WERI-Rb-1 (cell line): ENCODE measurements at places on chromosomes 2 and 18.

- DNase-seq, result no peak
Observed at GRCh38 chr2:45264227-45265225, 255.3 kb upstream of the SIX2 start.

GRCh38 chr18:12293831-12294230 is 14.2 kb upstream of the TUBB6 start:
- DNase-seq, result no peak

DNA sequence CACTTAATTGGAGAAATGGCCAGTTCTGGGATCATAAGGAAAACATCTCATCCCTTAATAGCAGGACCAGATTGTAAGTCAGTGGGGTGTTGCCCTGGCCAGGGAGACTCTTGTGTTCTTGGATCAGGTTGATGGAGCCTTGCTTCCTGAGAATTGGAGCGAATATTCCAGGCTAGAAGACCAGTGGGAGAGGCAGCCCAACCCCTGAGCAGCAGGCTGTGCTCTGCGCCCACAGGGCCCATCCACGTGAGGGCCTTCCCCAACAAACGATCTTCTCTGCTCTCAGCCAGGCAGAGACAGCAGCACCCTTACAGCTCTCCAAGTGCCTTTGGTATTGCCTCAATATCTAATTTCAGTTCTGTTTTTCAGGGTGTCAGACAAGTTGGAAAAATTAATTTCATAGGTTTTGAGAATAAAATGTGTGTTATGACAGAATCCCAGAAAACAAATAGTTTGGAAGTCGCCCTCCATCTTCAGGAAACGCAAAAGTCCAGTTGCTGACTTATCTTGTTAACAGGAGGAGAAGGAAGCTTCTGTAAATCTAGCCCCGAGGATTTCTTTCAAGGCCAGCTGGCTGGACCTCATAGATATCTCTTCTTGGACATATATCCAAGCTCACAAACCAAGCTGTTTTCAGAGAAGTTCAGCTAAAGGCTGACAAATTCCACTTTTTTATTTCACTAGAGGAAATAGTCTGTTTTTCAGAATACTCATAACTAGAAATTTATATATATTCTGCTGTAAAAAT is 105.5 kb downstream of the COPS8 start:
- DNase-seq, result no peak

DNA sequence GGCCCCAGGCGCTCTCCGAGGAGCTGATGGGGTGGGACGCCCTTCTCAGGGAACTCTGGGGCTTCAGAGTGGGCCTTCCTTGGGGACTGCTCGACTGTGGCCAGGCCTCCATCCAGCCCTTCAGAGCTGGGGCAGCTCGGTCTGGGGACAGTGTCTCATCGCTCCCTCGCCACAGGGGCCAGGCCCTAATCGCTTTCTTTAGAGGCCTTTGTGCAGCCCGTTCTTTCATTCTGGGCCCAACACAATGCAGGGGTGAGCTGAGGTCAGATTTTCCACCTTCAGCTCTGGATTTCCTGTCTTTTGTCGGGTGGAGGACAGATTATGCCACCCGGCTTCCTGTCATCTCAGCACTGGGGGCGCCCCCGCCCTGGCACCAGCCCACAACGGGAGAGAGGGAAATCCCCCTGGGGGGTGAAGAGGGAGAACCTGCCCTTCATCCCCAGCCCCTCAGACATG is 25.2 kb downstream of the MYCN start:
- DNase-seq, result peak; percentile 87

DNA sequence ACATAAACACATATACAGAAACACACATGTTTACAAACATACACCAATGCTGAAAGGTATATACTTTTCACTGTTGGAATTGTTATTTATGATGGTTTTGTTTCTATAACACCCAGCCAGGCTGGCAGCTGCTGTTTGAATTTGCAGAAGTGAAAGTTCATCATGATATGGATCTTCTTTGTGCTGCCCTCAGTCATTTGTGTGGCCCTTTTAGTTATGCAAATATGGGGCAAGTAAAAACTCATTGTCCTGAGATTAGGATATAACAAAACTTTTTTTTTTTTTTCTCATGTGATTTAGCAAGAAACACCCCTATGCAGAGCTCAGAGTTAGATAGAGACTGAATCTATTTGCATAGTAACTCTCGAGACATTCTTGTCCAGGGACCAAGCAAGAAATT is 714.1 kb downstream of the KCNJ3 start:
- no peak for DNase-seq

DNA sequence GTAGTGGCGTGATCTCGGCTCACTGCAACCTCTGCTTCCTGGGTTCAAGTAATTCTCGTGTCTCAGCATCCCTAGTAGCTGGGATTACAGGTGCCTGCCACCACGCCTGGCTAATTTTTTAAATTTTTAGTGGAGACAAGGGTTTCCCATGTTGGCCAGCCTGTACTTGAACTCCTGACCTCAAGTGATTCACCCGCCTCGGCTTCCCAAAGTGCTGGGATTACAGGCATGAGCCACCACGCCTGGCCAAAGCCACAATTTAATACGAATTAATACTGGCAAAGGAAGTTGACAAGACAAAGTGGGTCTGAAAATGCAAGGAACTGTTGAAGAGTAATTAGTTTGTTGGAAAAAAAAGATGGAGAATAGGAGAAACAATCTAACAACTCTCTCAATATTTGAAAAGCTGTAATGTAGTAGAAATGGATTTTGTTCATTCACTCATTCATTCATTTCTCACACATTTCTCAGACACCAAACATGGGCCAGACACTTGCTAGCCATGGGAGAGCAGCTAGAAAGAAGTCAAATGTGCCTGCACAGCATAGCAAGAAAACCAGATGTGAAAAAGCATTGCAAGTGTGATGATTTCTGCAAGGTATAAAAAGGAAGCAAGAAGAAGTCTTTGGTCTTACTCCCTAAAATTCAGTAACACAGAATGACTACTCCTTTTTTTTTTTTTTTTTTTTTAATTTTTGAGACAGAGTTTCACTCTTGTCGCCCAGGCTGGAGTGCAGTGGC is 39.4 kb upstream of the ATL2 start:
- no peak for DNase-seq

DNA sequence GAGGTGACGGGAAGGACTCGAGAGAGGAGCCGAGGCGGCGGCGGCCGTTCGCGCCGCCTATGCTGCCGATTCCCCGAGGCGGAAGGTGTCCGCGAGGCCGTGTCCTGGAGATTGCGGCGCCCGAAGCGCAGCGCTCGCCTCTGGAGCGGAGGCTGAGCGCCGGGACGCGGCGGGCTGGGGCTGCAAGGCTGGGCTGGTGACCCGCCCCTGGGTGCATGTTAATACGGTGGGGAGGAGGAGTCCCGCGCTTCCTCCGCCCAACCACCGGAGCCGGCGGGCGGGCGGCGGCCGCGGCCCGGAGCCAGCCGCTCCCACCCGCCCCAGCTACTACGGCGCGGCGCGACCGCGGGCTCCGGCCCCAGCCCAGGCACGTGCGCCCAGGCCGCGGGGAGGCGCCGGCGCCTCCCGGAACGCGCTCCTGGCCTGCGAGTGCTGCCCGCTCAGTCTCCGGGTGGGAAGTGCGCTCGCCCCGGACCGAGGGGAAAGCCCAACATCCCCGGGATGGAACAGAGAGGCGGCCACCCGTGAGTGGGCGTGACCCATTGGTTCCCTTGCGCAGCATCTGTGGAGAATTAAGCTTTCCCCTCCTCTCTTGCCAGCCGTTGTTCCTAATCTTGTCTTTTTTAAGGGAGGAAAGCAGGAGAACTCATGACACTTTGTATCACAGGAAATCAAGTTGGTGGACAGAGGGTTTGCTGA is at the start of gene DLGAP1:
TSS of gene DLGAP1 (minus strand) at position 195 of the 699 bp plus-strand sequence.
- DNase-seq, result peak; percentile 25

DNA sequence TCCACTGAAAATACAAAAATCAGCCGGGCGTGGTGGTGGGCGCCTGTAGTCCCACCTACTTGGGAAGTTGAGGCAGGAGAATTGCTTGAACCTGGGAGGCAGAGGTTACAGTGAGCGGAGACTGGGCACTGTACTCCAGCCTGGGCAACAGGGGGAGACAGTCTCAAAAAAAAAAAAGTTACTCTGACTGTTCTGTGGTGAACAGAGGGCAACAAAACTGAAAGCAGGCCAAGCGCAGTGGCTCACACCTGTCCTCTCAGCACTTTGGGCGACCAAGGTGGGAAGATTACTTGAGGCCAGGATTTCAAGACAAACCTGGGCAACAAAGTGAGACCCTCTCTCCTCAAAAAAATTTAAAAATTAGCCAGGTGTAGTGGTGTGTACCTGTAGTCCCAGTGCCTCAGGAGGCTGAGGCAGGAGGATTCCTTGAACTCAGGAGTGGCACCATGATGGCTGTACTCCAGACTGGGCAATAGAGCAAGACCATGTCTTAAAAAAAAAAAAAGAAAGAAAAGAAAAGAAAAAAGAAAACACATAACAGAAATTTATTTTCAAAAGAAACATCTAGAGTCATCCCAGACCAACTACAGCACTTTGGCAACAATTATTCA is 13.6 kb upstream of the RTN4 start:
- DNase-seq, result peak; percentile 20

GRCh38 chr2:196594158-196594557 is 45.4 kb upstream of the CCDC150 start:
- DNase-seq, result no peak

DNA sequence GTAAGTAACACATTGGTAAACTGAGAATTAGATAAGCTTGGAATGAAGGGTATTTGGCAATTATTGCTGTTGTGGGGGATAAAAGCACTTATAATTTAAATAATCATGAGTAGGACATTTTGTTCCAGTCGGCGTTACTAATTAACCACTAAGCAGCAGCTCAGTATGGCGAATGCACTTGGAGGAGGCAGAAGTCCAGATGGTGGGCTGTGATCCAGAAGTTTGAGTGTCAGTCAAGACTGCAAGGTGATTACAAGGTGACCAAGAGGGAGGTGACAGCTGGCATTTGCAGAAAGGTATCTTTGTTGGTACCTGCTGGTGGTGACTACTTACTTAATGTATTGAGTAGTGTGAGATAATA is 643.6 kb upstream of the FAM98A start:
- peak; percentile 52 for DNase-seq

DNA sequence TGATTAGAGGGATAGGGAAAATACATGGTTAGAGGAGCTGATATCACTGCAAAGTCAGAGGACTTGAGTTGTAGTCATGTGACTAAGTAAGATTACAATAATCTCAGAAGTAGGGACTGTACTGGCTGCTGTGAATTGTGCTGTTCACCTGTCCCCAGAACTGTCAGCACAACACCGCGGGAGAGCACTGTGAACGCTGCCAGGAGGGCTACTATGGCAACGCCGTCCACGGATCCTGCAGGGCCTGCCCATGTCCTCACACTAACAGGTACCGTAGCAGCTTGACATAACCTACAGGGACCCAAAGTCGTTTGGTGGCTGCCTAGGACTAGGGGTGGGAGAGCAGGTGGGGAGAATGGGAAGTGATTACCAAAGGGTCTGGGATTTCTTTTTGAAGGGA is 132.8 kb upstream of the TTC39C start:
- DNase-seq, result peak; percentile 33

- no peak for DNase-seq
Observed at GRCh38 chr18:42004653-42005052, 49.6 kb downstream of the PIK3C3 start.

DNA sequence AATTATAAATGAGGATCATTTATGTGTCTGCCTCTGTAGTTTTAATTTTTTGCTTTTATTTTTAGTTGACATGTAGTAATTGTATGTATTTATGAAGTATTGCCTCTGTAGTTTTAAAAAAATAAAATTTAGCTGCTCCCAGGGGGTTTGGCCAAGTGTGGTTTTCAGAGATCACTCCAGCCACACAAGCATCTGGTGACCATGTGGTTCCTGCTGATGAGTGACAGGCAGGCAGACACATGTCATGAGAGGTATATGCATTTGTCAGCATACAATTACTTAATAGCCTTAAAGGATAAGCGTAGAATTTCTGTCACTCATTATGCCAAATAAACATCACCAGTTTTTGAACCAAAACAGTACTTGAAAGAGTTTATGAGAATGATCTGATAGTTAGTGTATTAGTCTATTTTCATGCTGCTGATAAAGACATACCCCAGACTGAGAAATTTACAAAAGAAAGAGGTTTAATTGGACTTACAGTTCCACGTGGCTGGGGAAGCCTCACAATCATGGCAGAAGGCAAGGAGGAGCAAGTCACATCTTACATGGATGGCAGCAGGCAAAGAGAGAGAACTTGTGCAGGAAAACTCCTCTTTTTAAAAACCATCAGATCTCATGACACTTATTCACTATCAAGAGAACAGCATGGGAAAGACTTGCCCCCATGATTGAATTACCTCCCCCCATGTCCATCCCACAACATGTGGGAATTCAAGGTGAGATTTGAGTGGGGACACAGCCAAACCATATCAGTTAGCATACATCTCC is 29.6 kb downstream of the MREG start:
- DNase-seq, result no peak

DNA sequence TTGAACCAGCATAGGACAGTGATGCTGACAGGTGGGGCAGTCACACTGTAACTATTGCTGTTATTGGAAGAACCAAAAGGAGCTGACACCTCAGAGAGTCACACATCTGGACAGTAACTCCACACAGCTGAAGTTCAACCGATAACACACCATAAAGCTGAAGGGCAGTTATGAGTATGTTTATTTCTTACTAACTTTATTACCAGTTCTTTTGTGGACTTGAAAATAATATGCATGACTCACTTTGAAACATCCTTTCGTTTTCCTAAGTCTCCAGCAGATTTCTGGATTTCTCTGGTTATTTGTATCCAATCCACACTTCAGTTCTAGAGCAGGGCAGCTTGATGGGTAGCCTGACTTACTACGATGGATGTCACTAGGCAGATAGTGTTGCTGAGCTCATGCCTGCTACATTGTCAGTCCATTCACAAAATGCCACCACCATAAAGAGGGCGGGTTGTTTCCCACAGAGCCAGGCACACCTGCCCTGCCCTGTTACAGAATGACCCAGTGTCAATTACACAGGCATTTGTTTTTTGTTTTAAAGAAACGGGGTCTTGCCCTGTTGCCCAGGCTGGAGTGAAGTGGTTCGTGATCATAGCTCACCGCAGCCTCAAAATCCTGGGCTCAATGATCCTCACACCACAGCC is 8.4 kb upstream of the AGBL5 start:
- DNase-seq, result no peak

GRCh38 chr2:46181789-46182530 is 115.2 kb upstream of the EPAS1 start:
- no peak for DNase-seq

- no peak for DNase-seq
Observed at GRCh38 chr2:139478165-139478914, 698.1 kb upstream of the NXPH2 start.

DNA sequence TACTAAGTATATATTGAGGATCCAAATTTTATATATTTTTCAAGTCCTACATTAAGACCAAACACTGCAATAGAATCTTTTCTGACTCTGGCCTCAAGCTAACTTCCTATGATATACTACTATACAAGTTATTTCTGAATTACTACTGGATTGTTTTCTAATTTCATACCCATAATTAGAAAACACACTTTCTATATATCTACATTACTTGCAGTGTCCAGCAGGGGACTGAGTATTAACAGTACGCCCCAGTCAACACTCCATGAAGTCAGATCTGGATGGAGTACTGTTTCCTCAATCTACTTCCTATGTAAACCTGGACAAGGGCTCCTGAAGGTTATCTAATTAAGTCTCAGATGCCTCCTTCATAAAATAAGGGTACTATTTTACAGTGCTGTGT is 26.5 kb downstream of the RMP24 start:
- no peak for DNase-seq
